ENCODE measurements at places on chromosomes 16 and 17. TPM values are rescaled to one million over a fixed set of nuclear protein-coding genes. Genes with fewer than 3 reads are reported as not detected.

DNA sequence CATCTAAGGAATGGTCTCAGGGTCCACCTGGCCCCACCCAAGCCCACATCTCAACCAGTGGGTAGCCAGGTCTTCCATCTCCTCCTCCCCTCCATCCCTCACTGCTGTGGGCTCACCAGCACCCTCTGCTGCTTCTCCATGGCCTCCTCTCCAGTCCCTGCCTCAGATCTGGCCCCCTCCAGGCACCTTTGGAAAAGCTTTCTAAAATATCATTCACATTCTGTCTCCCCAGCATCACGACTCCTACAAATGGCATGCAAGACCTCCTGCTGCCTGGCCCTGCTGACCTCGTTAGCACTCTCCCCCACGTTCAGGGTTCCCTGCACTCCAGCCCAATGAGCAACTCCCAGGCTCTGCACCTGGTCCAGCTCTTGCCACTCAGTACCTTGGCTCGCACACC lies 13.7 kb downstream of the GLP2R start:
- DNase-seq: no peak
- no peaks in the 10 kb centered on the region for H3K4me1 ChIP-seq
- H3K27me3 ChIP-seq: no peaks in the 10 kb centered on the region
- no peak overlapping the region for H3K27ac ChIP-seq
- no peaks in the 10 kb centered on the region for H3K36me3 ChIP-seq

- DNase-seq: peak; percentile 74
- H3K4me3 ChIP-seq: peak within 1 kb of the TSS; percentile 81
- H3K27me3 ChIP-seq: no peaks in the 10 kb centered on the region
- peak within 1 kb of the TSS; percentile 81 for H3K27ac ChIP-seq
- peaks cover 13% of the 10 kb centered on the region for H3K4me1 ChIP-seq
- no peaks in the 10 kb centered on the region for H3K36me3 ChIP-seq
Observed at GRCh38 chr17:82065638-82066303, at the start of gene DUS1L. Gene DUS1L (minus strand): TSS chr17:82065804. CDS start chr17:82065059, 745 bp downstream.

DNA sequence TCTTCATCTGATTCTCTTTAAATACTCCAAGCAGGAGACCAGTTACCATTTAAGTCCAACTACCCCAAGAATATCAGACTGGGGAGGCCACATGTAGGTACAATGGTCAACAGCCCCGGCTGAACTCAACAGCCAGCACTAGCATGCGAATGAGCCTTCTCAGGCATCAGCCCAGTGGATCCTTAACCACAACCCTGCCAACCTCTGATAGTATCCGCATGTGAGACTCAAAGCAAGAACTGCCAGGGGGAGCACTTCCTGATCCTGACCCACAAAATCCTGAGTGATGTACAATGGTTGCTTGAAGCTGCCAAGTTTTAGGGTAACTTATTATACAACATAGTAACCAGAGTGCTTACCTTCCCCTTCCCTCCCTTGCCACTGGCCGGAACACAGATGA lies 4.0 kb downstream of the PYY start:
- DNase-seq: no peak
- H3K4me1 ChIP-seq: peaks cover 13% of the 10 kb centered on the region
- H3K36me3 ChIP-seq: no peaks in the 10 kb centered on the region
- peaks cover 65% of the 10 kb centered on the region for H3K27me3 ChIP-seq
- H3K27ac ChIP-seq: no peak overlapping the region

DNA sequence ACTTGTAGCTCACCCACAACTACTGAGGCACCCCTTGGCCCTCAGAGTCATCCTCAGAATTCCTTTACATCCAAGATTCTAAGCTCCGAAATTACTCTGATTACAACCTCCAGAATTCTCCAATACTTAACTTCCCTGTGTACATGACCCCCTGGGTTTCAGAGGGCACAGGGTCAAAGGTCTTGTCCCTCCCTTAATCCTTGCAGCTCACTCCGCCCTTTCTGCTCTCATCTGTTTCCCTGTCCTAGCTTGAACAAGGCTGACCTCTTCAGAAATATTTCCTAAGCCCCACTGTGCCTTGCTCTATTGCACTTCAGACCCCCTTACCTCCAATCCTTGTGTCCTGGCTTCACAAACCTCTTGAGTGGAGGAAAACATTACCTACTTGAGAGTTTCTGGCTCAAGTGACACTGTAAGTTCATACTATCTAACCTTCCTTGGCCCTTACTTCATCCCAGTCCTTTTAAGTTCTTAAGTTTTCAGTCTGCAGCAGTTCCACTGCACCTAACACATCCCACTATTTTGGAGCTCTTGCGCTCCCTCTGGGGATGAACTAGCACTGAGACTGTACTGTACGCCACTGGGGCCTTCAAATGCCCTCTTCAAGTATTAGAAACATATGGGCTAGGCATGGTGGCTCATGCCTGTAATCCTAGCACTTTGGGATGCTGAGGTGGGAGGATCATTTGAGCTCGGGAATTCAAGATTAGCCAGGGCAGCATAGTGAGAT lies 6.2 kb downstream of the N4BP1 start:
- H3K27ac ChIP-seq: peak overlapping the region; percentile 26
- H3K36me3 ChIP-seq: peaks cover 31% of the 10 kb centered on the region
- DNase-seq: no peak
- H3K27me3 ChIP-seq: no peaks in the 10 kb centered on the region
- H3K4me1 ChIP-seq: peaks cover 42% of the 10 kb centered on the region

DNA sequence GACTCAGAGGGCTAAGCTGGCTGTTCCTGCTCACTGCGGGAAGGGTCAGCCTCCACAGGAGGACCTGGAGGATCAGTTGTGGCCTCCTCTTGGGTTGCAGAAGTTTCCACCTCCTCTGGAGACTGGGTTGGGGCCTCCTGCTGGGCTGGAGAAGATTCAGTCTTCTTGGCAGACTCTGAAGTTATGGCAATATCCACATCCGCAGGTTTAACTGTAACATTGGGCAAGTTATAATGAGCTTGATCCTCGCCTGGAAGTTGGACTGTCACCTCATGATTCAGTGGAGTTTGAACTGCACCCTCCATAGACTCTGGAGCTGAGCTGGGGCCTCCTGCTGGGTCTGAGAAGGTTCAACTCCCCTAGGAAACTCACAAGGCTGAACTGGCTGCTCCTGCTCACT lies 47.6 kb upstream of the TMEM97 start:
- no peak overlapping the region for H3K4me3 ChIP-seq
- peaks cover 11% of the 10 kb centered on the region for H3K4me1 ChIP-seq
- no peak overlapping the region for H3K27ac ChIP-seq
- H3K36me3 ChIP-seq: peaks cover 7% of the 10 kb centered on the region
- H3K27me3 ChIP-seq: peaks cover 63% of the 10 kb centered on the region

DNA sequence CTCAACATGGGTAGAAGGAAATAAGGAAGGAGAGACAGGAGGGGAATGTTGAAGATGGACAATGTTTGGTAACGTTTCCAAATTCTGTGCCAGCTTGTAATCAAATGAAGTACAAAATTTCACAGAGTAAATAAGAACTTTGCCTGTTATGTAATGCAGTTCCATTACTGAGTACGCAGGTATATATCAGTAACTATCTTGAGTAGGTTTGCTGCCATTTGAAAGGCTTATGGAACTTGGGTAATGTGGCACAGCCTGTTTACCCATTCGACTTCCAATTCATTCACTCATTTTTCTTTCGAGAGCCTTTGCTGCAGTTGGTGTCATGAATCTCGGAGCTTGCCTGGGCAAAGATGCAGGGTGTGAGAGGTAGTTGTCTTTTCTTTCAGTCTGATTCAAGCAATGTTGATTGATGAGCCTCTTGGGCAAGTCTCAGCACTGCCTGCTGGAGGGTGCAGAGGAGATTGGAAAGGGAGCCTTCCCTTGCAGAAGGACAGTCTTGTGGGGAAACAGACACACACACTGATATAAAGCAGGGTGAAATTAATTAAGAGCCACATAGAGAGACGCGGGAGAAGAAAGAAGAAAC lies 53.4 kb downstream of the ZNF18 start:
- DNase-seq: no peak
- H3K27me3 ChIP-seq: no peaks in the 10 kb centered on the region
- H3K27ac ChIP-seq: no peak overlapping the region
- no peaks in the 10 kb centered on the region for H3K4me1 ChIP-seq

DNA sequence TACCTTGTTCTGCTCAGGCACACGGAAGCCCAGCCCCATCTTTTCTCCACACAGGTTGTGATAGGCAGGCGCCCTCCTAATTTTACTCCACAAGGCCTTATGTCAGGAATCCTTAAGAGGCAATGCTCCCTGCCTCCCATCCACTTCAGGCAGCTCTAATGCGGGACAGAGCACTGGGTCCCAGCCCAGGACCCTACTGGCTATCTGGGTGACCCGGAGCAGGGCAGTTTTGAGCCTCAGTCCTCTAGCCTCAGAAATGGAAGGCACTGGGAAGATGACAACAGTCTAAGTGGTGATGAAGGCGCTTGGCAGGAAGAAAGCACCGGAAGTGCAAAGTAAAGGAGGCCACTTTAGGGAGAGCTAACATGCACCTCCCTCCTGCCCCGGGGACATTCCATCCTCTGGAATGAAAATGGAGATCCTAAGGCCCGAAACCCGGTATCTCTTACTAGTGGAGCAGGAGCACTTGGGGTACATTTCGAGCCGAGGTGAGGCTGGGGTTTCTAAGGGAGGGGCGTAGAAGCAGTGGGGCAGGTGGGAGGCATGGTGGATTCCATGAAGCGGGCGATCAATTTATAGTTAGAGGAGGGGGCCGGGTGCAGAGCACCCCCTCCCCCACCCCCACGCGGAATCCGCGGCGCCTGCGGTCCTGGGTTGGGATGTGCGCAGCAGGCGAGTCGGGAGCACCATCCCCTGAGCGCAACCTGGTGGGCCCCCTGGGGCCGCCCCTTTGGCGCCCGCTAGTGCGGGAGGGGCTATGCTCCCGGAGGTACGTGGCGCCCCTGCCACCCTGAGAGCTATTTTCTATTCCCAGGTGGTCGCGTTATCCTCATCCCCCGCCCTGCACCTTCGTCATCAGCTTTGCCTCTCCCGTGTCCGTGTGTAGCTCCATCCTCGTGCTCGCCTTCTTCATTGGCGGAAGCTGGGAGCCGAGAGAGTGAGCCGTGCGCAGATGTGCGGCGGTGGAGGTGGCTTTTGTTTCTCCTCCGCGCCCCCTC lies 4.9 kb downstream of the MT1F start:
- H3K27me3 ChIP-seq: peaks cover 32% of the 10 kb centered on the region
- no peaks in the 10 kb centered on the region for H3K36me3 ChIP-seq
- DNase-seq: peak; percentile 68
- H3K4me1 ChIP-seq: peaks cover 42% of the 10 kb centered on the region
- H3K4me3 ChIP-seq: peak overlapping the region; percentile 75

DNA sequence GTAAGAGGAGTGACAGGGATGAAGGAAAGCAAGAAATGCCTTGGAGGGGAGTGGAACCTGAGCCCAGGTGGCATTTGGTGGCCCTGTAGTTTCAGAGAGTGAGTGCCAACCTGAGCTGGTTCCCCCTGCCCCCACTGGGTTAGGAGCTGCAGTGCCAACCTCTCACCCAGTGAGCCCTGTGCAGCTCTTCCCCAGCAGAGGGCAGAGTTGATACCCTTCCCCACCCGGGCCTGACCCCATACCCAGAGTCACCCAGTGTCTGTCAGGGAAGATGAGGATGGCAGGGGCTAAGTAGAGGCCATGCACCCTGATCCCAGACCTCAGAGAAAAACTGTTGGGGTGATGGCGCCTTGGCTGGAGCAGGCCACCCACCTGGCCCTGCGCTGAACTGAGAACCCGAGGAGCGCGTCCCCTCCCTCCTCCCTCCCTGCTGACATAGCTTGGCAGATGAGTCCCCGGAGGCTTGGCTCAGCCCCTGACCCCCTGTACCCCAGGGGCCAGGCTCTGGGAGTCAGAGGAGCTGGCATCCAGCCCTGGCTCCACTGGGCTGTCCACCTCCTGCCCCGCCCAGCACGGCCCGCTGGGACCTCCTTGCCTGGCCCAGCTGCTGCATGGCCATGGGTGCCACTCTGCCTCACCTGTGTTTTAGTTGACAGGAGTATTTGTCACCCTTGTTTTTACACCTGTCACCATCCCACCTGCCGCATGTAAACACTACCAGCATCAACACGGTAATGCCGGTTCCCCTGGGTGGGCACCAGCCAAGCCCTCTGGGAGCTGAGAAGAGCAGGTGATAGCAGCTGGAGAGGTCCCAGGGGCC lies 113.9 kb downstream of the AMFR start:
- no peaks in the 10 kb centered on the region for H3K36me3 ChIP-seq
- peaks cover 1% of the 10 kb centered on the region for H3K27me3 ChIP-seq
- no peak overlapping the region for H3K27ac ChIP-seq
- no peak for DNase-seq

DNA sequence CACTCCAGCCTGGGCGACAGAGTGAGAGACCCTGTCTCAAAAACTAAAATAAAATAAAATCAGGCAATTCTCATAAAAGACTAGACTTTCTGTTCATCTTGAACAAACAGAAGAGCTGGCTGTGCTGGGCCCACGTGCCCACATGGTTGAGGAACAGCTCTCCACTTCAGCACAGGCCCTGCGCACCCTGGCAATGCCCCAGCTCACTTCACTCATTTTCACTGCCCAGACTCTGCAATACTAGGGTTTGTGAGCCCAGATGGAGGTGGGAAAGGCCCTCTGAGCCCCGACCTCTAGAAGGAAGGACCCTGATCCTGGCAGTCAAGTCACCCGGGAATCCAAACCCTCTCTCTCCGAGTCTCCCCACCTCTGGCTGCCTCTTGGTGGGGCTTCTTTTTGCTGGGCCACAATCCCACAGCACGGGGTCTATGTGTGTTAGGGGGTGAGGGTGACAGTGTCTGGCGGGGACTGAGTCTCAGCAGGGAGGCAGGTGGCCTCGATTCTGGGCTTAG lies 14.8 kb downstream of the MYLK3 start:
- H3K4me3 ChIP-seq: no peak overlapping the region
- no peaks in the 10 kb centered on the region for H3K36me3 ChIP-seq
- no peak for DNase-seq
- no peaks in the 10 kb centered on the region for H3K27me3 ChIP-seq
- no peaks in the 10 kb centered on the region for H3K4me1 ChIP-seq
- no peak overlapping the region for H3K27ac ChIP-seq

DNA sequence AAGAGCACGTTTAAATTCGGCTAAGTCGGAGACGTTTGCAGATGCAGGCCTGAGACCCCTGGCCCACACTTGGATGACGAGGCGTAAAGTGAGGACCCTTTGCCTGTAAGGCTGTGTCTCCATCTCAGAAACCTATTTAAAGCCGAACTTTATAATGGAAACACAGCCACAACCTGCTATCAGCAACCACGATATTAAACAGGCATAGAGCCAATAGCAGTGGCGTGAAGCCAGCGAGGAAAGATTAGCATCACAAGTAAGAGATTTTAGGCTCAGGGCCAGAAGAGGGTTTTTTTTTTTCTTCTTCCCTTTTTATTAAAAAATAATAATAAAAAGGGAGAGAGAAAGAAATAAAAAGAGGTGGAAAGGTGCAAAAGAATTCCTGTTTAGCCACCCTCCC lies 111.3 kb upstream of the NOL11 start:
- DNase-seq: no peak
- no peak overlapping the region for H3K4me3 ChIP-seq
- H3K27ac ChIP-seq: no peak overlapping the region
- peaks cover 4% of the 10 kb centered on the region for H3K4me1 ChIP-seq
- no peaks in the 10 kb centered on the region for H3K27me3 ChIP-seq
- H3K36me3 ChIP-seq: peaks cover 5% of the 10 kb centered on the region

GRCh38 chr17:35243561-35244340 lies 879 bp downstream of the SLFN5 start:
- peak overlapping the region; percentile 99 for H3K27ac ChIP-seq
- peak overlapping the region; percentile 100 for H3K4me3 ChIP-seq
- peak; percentile 86 for DNase-seq
- H3K36me3 ChIP-seq: peaks cover 67% of the 10 kb centered on the region
- no peaks in the 10 kb centered on the region for H3K27me3 ChIP-seq
- peaks cover 63% of the 10 kb centered on the region for H3K4me1 ChIP-seq

GRCh38 chr16:89410322-89410721 lies 80.0 kb downstream of the ANKRD11 start:
- peak overlapping the region; percentile 83 for H3K27ac ChIP-seq
- DNase-seq: no peak
- peaks cover 85% of the 10 kb centered on the region for H3K4me1 ChIP-seq
- H3K4me3 ChIP-seq: no peak overlapping the region

Gene ITGA2B
- 0.09 TPM for total RNA-seq

Gene P2RX1
- total RNA-seq: 0.58 TPM

Gene ARSG
- 24.6 TPM for total RNA-seq

Gene CNTD1
- total RNA-seq: not detected

Gene EVPLL
- not detected for total RNA-seq

Gene CPNE7
- 0.38 TPM for total RNA-seq

Gene ZNF689
- total RNA-seq: 15.3 TPM
